Natural killer cell treated with Interleukin-12 subunit alpha and Interleukin-12 subunit beta and Interleukin-15 and Interleukin-18, amount 100 ng/mL, for 72 hours (primary cell): ENCODE measurements at places on chromosomes 3 and 15.

- no peak for DNase-seq
Observed at GRCh38 chr3:193620650-193621049, 27.6 kb downstream of the OPA1 start.

- DNase-seq: no peak
Observed at GRCh38 chr15:38283010-38283409, 30.4 kb downstream of the SPRED1 start.

DNA sequence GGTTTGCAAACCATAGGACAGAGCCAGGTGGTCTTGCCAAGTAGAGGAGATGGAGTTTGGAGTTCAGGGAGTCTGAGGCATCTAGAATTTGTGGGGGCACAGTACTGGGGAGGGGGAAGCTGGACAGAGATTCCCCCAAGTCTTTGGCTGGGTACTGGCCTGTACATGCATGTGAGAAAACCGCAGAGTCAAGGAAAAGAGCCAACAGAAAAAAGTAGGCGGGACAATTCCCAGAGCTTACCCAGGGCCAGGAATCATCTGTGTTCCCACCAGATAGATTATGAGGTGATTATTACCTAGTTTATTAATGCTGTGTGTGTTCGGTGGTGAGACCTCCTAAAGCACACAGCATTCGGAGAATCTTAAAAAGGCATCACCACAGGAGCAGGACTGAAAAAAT lies 11.3 kb downstream of the LYSMD4 start:
- DNase-seq: no peak

DNA sequence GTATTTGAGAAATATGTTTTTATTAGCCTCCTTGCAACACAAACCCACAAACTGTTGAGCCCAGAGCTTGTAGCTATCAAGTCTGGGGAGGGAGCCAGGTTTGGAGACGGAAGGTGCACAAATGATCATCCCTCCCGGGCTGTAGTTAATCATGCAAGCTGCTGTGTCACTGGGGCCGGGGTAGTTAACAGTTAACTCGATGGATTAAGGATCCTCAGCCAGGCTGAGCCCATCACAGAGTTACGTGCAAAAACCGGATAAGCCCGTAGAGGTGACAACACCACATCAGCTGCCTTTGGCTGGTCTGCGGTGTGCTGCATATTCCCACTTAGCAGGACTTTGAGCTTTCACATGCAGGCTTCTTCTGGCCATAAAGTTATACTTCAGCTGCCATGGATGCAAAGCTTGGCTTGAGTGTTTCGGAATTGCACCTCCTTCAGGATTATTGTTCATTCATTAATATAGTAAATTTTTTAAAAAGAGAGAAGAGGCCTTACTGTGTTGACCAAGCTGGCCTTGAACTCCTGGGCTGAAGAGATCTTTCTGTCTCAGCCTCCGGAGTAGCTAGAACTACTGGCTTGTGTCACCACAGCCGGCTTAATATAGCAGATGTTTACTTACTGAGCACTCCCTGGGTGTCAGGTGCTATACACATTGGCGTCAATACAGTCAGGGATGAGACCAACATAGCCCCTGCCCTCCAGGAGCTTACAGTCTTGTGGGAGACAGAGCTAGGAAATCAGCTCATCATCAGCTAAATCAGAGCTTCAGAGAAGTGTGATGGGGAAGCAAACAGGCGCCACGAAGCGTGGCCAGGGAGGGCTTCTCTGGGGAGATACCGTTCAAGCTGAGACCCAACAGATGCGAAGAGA lies 226.8 kb upstream of the BHLHE40 start:
- peak; percentile 70 for DNase-seq

GRCh38 chr15:38076786-38077185 lies 142.3 kb downstream of the TMCO5A start:
- no peak for DNase-seq

- DNase-seq: no peak
Observed at GRCh38 chr15:85725564-85725963, 69.2 kb downstream of the KLHL25 start.

- DNase-seq: no peak
Observed at GRCh38 chr3:183782576-183783276, 42.7 kb downstream of the MAP6D1 start.

- no peak for DNase-seq
Observed at GRCh38 chr3:112856537-112856936, 9.9 kb upstream of the CD200R1L start.

- no peak for DNase-seq
Observed at GRCh38 chr3:147699175-147699838, 290.1 kb downstream of the ZIC1 start.

DNA sequence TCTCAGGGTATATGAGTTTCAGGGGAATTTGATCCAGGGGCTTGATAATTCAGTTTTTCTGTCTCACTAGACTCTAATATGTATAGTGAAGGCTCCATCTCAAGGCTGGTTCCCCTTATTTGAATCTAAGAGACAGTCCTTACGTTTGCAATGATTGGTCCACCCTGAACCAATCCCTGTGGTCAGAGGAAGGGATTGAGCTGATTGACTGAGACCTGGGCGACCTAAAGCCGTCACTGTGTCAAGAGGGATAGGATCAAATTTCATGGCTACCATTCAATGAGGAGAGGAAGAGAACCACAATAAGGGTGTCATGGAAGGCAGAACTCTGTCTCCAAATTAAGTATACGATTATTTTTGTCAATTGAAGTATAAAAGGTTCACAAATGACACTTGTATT lies 16.3 kb downstream of the NUDT16 start:
- no peak for DNase-seq

GRCh38 chr3:98699132-98699531 lies 64.0 kb upstream of the ST3GAL6 start:
- DNase-seq: no peak

DNA sequence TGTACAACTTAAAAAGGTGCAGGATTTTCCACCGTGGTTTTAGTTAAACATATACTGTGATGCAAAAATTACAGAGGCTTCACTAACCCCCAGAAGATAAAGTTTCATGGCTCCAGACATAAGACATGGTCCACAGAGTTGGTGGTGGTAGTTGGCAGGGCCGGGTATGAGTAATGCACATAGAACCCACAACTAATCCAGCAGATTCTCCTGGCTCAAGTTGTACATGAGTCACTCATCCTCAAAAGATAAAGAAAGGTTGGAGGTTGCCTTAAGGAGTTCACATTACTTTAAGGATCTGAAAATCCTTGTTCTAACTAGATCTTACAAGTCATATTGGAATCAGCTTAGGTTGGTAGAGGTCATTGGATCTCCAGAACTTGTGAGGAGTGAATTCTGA lies 98.3 kb upstream of the ZBTB20 start:
- no peak for DNase-seq

DNA sequence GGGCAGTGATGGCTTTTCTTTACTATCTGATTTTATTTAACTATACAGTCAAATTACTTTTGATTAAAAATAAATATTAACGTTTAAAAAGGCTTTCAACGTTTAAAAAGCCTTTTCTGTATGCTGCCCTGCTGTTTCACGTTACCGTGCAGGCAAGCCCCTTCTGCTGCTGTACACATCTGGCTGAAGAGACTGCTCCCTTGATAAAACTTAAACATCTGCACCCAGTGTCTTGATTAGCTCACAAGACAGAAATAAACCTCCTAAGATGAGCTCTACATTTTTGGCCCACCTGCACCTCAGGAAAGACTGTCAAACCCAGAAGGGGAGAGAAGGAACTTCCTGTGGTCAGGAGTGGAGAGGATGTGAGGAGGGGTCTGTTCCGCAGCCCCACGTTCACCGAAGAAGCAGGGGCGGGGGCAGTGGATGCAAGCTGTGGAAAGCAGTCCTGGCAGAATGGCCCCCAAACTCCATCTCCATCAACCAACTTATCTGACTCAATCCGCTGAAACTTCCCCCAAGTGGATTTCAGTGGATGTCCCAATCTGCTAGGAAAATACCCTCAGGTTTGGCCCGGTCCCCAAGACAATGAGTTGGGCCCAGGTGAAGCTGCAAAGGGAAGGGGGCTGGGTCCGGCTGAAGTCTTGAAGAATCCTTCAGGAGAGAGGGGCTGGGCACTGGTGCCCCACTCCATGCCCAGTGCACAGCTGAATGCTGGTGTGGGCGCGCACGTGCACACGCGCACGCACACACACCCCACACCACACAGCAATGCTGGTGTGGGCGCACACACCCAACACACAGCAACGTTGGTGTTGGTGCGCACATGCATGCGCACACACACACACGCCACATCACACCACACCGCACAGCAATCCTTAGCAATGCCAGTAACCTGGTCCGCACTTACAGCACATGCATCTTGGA lies 88.6 kb downstream of the LRIG1 start:
- DNase-seq: no peak

- DNase-seq: no peak
Observed at GRCh38 chr3:146502887-146503460, 33.6 kb upstream of the PLSCR2 start.

- DNase-seq: no peak
Observed at GRCh38 chr15:92881211-92881754, 18.8 kb upstream of the CHD2 start.

GRCh38 chr3:130111185-130111864 lies 29.7 kb downstream of the ALG1L2 start:
- DNase-seq: peak; percentile 99

DNA sequence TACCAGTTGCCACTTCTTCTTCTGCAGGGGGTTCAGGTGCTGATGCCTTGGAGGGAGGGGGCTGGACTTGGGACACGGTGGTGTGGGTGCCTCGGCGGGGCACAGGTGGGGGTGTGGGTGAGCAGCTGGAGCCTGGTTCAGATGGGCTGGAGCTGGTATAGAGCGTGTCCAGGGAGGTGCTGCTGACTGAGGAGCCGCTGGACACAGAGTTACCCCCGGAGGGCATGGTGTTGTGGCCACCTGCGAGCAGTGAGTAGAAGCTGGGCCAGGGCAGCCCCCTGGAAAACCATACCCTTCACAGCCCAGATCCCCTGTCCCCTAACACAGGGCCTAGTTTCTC lies 4.2 kb downstream of the NCKIPSD start:
- no peak for DNase-seq

DNA sequence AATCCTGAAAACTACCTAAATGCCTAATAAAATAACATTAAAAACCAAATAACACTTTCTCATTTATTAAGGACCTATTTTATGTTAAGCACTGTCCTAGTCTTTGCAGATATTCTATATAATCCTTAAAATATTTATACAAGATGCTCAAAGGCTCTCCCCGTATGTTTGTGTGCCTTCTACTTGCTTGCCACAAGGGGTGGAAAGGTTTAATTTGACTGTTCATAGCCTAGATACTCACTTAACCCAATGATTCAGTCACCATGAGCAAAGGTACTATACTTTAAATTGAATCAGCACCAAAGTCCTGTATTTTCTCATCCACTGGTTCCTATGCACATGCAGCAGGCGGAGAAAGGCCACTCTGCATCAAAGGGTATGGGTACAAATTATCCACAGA lies 32.0 kb downstream of the LSAMP start:
- no peak for DNase-seq

DNA sequence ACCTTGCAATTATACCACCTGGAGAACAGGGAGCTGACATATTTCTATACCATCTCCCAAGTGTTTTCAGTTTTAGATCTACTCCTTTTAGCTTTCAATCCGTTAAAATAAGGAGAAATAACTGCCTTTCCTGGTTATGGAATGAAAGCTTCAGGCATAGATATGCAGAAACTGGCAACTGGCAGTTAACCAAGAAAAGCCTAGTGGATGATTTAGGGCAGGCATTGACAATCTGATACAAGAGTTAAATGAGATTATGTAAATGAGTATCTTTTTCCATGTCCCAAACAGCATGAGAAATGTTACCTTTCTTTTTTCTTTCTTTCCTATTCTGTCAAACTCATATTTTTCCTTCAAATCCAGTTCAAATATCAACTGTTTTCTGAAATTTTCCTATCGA lies 689.1 kb upstream of the DPPA4 start:
- DNase-seq: no peak

- DNase-seq: no peak
Observed at GRCh38 chr15:59791755-59792154, 102.6 kb upstream of the BNIP2 start.

GRCh38 chr3:138222131-138222941 lies 35.2 kb downstream of the ARMC8 start:
- DNase-seq: no peak

GRCh38 chr3:66355997-66356396 lies 135.2 kb downstream of the SLC25A26 start:
- DNase-seq: no peak

DNA sequence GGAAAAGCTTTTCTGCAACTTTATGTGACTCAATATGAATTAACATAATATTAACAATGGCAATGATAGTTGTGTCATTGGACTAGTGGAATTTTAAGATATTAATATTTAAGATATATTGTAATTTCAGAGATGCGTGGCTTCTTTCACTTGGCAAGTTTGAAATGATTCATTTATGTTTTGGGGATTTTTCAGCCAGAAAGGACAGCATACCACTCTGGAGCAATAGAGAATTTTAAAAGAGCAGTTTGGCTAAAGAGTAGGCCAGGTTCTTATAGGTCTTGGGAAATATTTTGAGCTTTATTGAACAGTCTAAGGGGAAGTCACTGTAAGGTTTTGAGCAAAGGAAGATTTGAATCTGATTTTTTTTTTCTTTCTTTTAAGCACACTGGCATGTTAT lies 16.5 kb downstream of the GMPS start:
- DNase-seq: no peak

DNA sequence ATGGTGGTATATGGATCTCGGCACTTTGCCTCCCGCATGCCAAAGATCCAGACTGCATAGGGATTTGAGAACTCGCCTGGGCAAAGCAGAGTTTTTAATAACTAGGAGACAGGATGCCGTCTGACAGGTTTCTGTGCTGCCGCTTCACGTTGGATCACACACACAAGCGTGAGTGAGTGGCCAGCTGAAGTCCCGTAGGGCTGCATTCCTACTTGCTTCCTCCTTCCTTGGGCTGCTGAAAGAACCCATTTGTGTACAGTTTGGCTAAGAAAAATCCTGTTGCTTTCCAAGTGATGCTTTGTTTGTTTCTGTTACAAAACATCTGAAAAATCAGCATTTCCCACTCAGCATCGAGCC lies 604.3 kb upstream of the CFAP20DC start:
- DNase-seq: no peak

GRCh38 chr3:193943200-193943599 lies 192.7 kb upstream of the HES1 start:
- DNase-seq: no peak

GRCh38 chr3:123385981-123386380 lies 62.9 kb downstream of the ADCY5 start:
- DNase-seq: no peak

GRCh38 chr3:16904423-16905417 lies 20.0 kb downstream of the PLCL2 start:
- peak; percentile 77 for DNase-seq

- DNase-seq: no peak
Observed at GRCh38 chr3:114884213-114884923, 262.7 kb downstream of the ZBTB20 start.

DNA sequence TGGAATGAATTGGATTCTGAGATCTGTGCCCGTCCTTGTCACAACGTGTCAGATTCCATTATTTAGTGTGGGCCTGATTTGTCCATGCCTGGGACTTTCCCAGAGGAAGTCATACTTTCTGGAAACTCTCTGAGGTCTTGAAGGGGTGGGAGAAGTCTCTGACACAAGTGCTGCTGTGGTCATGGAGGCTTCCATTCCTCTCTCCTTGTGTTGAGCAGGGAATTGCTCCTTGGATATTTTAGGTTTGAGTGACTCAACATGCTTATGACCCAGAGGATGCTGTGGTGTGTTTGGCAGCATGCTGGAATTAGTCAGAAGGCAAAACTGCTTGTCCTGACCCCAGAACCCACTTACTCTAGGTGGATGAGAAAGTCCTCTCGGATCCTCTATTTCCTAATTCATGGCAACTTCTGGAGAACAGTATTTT lies 132.1 kb downstream of the LPP start:
- no peak for DNase-seq
